Activated naive CD8-positive, alpha-beta T cell treated with anti-CD3 and anti-CD28 coated beads, Interleukin-2, amount 10 ng/mL, durations not matched to agents 7 days and 5 days (primary cell): ENCODE measurements at places on chromosomes 13 and 19. TPM values are rescaled to one million over a fixed set of nuclear protein-coding genes. Genes with fewer than 3 reads are reported as not detected.

The PRDX2 gene
- 181 TPM for total RNA-seq

The CYP2F1 gene
- not detected for total RNA-seq

The FOSB gene
- total RNA-seq = 69.4 TPM

The GDF15 gene
- total RNA-seq = 0.34 TPM

The ZMYM2 gene
- 82.8 TPM for total RNA-seq

The PRR36 gene
- total RNA-seq = 0.78 TPM

The SOHLH2 gene
- total RNA-seq = not detected

The MAST1 gene
- total RNA-seq = 1.8 TPM

The PNMA8B gene
- 0.22 TPM for total RNA-seq

The ACP7 gene
- not detected for total RNA-seq

The ADGRL1 gene
- total RNA-seq = 16.4 TPM

The PSG6 gene
- not detected for total RNA-seq

The CDX2 gene
- total RNA-seq = not detected

The NUFIP1 gene
- total RNA-seq = 5.1 TPM

The CYP4F2 gene
- total RNA-seq = not detected

The ATP8A2 gene
- total RNA-seq = 1.7 TPM

The IRS2 gene
- total RNA-seq = 5.5 TPM

The RCBTB1 gene
- 20.6 TPM for total RNA-seq

The CYSLTR2 gene
- total RNA-seq = 4.3 TPM

The CAMSAP3 gene
- total RNA-seq = 0.40 TPM

The ZNF253 gene
- 25.6 TPM for total RNA-seq

The GPC6 gene
- not detected for total RNA-seq

The ZNF737 gene
- 30.9 TPM for total RNA-seq

The ZSCAN4 gene
- total RNA-seq = not detected

The SBK2 gene
- total RNA-seq = not detected

The NCR1 gene
- total RNA-seq = 0.50 TPM

The ZNF667 gene
- total RNA-seq = 2.0 TPM

The PEG3 gene
- 0.06 TPM for total RNA-seq

The ZNF763 gene
- total RNA-seq = 5.2 TPM

The VSTM1 gene
- total RNA-seq = not detected

The TGFBR3L gene
- total RNA-seq = 3.6 TPM

The CEACAM20 gene
- not detected for total RNA-seq

The C19orf44 gene
- total RNA-seq = 3.0 TPM

The KLF2 gene
- 172 TPM for total RNA-seq

The SMIM24 gene
- 5.2 TPM for total RNA-seq

The MEX3D gene
- 7.0 TPM for total RNA-seq
